CD4-positive, alpha-beta T cell treated with Interleukin-17A for 4 hours (primary cell): ENCODE measurements at places on chromosomes 3 and 15.

GRCh38 chr3:15309662-15310335 is 22.6 kb downstream of the SH3BP5 start:
- DNase-seq, result peak; percentile 21

- DNase-seq, result no peak
Observed at GRCh38 chr3:82208002-82208710, 446.7 kb upstream of the GBE1 start.

- no peak for DNase-seq
Observed at GRCh38 chr3:143671626-143672025, 176.6 kb downstream of the SLC9A9 start.

DNA sequence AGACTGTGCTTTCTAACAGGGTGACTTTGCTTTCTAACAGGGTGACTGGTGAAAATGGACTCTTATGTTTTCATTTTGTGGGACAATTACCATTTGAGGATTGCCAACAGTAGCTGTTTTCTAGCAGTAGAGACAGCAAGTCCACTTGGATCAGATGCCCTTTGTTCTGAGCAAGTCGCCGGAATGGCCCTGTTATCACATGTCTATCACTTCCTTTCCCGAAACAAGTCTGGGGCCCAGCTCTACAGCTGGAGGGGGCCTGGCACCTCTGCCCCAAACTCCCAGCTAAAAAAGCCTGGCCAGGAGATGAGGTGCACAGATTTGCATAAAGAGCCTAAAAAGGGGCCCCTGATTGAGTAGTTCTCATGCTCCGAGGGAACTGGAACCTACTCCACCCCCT is 44.6 kb downstream of the THBS1 start:
- DNase-seq, result no peak

- DNase-seq, result no peak
Observed at GRCh38 chr15:67521783-67522568, 1.0 kb downstream of the C15orf61 start.
